ENCODE measurements at places on chromosomes 11 and 22.

DNA sequence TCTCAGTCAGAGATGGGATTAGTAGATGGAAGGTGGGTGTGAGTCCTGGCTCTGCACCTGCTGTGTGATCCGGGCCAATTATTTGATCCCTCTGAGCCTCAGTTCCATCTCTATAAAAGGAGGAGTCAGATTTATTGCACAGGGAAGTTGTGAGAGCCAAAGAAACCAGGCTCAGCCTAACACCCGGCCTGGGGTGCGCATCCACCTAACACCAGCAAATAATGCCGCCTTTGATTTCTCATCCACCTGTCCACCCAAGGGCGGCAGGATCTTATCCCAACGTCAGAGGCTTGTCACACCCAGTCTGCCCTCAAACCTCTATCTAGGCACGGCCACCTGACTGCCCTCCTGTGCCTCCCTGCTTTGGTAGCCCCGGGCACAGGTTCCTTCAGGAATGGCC is 2.4 kb downstream of the CRYBB2 start:
- DNase-seq, result no peak

DNA sequence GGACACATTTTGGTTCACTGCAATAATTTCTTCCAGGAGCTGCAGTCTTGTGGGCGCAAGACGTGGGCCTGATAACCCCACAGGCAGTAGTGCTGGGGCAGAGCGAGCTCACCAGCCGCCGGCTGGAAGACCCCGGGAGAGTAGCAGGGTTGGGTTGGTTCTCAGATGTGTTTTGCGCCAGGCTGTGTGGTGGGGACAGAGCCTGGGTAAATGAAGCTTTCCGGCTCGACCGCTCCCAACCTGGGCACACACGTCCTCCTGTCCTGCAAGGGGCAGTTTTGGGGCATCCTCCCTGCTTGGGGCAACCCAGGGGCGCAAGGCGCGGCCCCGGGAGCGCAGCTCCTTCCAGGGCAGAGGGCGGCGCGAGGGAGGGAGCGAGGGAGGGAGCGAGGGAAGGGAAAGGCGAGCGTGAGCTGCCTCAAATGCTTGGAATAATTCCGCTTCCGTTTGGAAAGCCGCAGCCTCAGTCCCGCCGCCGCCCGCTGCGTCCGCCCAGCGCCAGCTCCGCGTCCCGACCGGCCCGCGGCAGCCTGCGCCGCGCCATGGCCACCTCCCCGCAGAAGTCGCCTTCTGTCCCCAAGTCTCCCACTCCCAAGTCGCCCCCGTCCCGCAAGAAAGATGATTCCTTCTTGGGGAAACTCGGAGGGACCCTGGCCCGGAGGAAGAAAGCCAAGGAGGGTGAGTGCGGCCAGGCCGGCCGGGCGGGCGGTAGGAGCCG is at the start of gene PARVA:
PARVA (plus strand) TSS at position 466 of the 718 bp plus-strand sequence; CDS start at position 543, 77 bp downstream.
- peak; percentile 29 for DNase-seq

DNA sequence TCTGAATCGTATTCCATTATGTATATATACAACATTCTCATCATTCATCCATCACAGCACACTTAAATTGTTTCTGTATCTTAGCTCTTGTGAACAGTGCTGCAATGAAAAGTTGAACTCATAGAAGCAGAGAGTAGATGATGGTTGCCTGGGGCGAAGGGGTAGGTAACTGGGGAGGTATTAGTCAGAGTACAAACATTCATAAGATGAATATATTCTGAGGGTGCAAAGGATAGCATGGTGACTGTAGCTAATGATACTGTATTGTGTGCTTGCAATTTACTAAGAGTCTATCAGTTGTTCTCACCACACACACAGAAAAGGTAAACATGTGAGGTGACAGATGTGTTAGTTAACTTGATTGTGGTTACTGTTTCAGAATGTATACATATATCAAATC is 12.6 kb upstream of the RFPL2 start:
- no peak for DNase-seq

GRCh38 chr11:134417871-134418840 is 6.1 kb upstream of the B3GAT1 start:
- no peak for DNase-seq

DNA sequence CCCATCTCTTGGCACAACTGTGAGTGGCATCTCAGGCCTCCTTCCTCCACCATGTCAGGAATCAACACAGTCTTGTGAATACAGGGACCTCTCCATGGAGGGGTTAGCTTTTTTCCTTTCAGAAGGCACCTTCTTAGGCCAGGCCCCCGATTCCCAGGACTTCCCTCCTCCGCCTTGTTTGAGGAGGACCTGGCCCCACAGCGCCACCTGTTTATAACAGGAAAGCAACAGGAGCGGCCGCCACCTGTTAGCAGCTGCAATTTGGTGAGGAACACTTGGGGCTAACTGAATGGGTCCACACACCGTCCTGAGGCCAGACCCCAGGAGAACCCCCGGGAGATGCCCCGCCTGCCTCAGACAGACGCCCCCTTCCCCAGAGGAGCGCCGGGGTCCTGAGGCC is 3.8 kb upstream of the PKP3 start:
- DNase-seq, result no peak

DNA sequence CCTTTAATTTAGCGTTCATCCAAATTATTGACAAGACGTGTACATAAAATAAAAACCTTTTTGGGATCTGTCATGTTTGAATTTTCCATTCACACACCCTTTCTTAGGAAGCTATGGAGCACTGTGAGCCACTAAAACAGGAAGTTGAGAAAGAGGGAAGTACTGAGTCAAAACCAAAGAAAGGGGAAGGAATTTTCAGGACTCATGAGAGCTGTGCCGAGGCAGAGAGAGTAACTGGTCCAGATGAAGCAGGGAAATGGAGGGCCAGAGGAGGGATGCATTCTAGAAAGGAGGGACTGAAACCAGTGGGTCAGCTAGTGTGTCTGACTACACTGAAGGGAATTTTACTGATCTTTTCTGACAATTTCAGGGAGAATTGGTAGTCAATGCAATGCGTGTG is 24.9 kb downstream of the APLP2 start:
- DNase-seq, result peak; percentile 20

DNA sequence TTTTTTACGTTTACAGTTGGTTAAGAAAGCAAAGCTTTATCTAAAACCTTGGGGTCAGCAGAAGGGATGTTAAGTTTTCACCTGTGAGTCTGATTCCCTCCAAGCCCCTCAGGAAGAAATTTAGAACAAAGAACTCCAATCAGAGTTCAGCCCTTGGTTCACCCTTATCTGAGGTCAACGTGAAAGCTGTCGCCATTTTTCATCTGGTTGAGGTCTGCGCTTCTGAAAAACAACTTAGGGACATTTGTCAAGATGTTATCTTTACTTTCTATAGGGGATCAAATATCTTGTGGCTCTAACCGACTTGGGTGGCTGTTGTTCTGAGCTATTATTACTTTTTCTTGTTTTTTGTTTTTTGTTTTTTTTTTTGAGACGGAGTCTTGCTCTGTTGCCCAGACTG is 30.0 kb downstream of the RGL4 start:
- no peak for DNase-seq

DNA sequence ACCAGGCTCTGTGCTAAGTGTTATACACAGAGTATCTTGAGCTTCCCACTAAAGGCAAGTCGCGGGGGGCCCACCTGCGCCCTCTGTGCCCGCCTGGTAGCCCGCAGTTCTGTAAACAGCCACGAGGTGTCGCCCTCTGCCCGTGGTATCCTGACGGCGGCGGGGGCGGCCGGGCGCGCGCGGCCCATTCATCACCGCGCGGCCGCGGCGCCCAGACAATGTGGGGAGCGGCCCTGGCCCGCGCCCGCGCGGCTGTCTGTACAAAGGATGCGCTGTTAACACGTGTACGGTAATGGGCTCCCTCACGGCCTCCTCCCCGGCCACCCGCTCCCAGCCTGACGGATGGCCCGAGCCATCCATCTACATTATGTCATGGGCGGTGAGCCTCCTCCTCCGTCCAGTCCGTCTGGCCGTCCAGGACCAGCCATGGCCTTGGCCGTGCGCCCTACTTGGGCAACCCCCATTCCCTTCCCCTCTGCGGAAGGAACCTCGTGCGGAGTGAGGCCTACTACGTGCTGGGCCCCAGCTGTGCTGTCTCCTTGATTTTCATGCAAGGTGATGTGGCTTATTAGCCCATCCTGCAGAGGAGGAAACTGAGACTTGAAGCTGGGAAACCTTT is 99.4 kb downstream of the MIAT start:
- peak; percentile 77 for DNase-seq

DNA sequence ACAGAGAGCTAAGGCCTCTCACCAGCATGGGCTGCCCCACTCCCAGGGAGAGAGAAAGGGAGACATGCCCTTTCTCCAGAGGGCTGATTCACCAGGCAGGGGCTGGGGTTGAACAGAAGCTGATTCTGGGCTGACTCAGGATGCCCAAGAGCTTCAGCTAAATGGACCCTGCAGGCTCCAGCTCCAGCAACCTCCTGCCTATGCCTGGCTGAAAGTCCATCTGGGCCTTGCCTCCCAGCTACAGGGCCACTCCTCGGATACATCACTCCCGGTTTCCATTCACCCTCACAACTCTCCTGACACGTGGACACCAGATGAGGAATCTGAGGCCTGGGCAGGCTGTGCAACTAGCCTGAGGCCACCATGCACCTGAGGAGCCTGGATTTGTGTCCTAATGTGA is 215.5 kb downstream of the BUD13 start:
- no peak for DNase-seq

GRCh38 chr22:44709881-44710392 is 7.9 kb downstream of the PRR5 start:
- DNase-seq, result no peak

DNA sequence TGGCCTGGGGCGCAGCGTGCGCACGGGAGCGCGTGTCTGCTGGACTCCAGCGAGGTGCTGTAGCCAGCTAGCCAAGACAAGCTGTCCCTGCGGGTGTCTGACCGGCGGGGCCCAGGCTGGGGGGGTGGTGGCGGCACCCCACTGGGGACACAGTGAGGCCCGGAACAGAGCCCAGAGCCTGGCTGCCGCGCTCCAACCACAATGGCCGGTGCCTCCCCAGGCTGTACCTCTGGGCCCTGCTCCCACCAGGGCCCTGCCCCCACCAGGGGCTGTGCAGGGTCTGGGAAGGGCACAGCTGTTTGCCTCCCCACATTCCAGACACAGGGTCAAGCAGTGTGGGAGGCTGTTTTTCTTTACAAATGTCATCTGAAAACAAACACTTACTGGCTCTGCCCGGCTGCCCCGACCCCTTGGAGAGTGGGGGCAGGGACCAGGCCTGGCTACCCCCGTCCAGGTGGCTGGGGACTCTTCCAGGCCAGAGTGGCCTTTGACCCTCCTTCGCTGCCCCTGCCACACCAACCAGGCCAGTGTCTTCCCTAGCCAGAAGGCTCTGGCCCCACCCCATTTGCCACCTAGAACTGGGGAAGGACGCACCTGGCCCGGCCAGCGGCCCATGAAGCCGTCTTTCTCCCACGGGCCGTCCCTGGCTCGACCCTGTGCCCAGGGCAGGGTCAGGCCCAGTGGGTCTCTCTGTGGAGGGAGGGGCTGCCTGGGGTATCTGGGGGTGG is 14.6 kb downstream of the H19 start:
- DNase-seq, result no peak

- no peak for DNase-seq
Measured at GRCh38 chr11:47915374-47915773, 65.0 kb upstream of the PTPRJ start.

GRCh38 chr11:112396076-112396475 is 135.4 kb upstream of the PLET1 start:
- DNase-seq, result no peak

Data from frontal cortex (tissue), 4 donors.